ENCODE measurements at places on chromosomes 6 and 20.
A peak's percentile ranks its signal among the peaks of the same experiment; 100 is the strongest.

- no peak for DNase-seq
These were observed 306.9 kb upstream of the SGK1 start for GRCh38 chr6:134624781-134625180.

DNA sequence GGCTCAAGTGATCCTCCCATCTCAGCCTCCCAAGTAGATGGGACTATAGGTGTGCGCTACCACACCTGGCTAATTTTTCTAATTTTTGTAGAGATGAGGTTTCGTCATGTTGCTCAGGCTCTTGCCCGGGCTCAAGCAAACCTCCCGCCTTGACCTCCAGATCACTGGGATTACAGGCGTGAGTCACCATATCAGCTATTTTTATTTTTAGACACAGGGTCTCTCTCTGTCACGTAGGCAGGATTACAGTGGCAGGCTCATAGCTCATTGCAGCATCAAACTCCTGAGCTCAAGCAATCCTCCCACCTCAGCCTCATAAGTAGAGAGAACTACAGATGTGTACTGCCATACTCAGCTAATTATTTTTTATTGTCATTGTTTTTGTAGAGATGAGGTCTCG, 41.7 kb downstream of the SLC23A2 start:
- DNase-seq: no peak

GRCh38 chr6:158686791-158687381, 37.0 kb downstream of the SYTL3 start:
- no peak for DNase-seq

DNA sequence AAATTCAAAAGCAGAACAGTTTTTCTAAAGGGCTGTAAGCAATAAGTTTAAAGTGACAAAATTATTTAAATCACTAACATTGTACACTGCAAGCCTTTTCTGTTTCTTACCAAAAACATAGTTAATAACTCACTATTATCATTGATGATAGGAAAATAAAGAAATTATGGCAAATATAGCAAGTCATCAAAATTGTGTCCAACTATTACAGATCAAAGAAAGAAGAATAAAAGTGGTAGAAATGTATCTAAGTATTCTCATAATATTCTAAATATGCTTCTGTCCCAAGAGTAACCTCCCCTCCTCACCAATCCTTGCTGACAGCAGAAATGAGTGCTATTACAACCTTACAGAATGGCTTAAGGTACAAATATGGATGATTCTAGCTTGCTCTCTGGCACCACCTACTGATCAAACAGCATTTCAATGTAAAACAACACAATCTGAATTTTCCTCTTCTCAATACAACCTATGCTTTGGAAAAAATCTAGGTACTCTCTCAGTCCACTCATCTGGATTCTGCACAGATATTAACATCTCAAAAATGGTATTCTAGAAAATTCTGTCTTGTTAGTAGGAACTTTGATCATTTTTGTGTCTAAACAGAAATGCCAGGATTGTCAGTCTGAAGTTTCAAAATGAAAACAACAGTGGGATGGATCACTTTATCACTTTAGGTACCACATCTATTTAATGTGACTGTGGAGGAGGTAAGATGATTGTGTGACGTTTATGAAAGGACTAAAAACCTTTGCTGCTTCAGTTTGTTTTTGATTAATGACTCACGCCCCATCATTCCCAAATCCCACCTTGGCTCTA, 40.9 kb downstream of the ZFP64 start:
- DNase-seq: peak; percentile 1

- DNase-seq: no peak
These were observed 43.5 kb downstream of the SIRPA start for GRCh38 chr20:1938464-1939269.

All from DMS 273 treated with DMSO at 0.1 percent for 48 hours (cell line).